ENCODE measurements at places on chromosomes 1 and 21. TPM values are rescaled to one million over a fixed set of nuclear protein-coding genes. Genes with fewer than 3 reads are reported as not detected.
A peak's percentile ranks its signal among the peaks of the same experiment; 100 is the strongest.

GRCh38 chr21:37237764-37238163 is 29.4 kb downstream of the VPS26C start:
- H3K4me3 ChIP-seq: no peak overlapping the region
- peaks cover 3% of the 10 kb centered on the region for H3K4me1 ChIP-seq
- no peak overlapping the region for H3K27ac ChIP-seq
- no peak for DNase-seq
- H3K27me3 ChIP-seq: no peaks in the 10 kb centered on the region

DNA sequence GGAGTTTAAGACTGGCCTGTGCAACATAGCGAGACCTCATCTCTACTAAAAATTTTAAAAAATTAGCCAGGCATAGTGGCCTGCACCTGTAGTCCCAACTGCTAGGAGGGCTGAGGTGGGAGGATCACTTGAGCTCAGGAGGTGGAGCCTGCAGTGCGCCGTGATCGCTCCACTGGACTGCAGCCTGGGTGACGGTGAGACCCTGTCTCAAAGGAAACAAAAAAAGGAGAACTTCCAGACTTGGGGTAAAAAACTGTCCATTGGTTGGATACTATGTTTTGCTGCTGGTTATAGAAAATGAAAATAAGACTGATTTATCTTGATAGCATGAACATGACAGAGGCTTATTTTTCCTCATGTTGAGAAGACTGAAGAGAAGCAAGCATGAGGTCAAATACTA is 79.4 kb downstream of the WDR4 start:
- H3K36me3 ChIP-seq: no peaks in the 10 kb centered on the region
- H3K4me3 ChIP-seq: no peak overlapping the region
- H3K27ac ChIP-seq: no peak overlapping the region
- H3K27me3 ChIP-seq: no peaks in the 10 kb centered on the region
- peaks cover 11% of the 10 kb centered on the region for H3K4me1 ChIP-seq

DNA sequence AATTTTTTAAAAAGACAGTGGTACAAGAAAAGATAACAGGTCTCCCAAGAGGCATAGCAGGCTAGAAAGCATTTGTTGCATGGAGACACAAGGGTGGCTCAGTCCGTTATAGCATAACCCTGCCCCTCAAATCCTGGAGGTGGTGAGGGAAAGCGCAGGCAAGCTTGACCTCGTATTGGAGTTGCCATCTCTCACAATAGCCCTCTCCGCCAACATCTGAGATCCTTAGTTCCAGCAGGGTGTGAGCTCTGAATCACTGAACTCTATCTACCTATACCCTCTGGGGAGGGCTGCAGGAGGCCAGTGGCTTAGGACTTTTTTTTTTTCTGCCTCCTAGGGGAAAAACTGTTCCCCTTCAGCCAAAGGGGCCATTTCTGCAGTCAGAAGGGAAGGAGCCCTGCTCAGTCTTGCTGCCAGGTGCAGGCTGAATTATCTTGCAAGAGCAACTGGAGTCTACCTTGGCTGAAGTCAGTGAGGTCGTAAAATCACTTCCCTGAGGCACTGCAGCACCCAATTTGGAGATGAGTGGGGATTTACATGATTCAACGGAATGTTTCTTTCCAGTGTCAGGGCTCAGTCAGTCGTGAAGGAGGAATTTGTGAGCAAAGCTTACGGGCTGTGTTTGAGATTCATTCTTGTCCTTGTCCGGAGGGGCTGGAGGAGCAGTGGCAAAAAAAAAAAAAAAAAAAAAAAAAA is 17.2 kb upstream of the C8A start:
- no peaks in the 10 kb centered on the region for H3K4me1 ChIP-seq
- H3K36me3 ChIP-seq: no peaks in the 10 kb centered on the region
- no peak for DNase-seq
- H3K27ac ChIP-seq: no peak overlapping the region
- no peak overlapping the region for H3K4me3 ChIP-seq
- H3K27me3 ChIP-seq: no peaks in the 10 kb centered on the region

DNA sequence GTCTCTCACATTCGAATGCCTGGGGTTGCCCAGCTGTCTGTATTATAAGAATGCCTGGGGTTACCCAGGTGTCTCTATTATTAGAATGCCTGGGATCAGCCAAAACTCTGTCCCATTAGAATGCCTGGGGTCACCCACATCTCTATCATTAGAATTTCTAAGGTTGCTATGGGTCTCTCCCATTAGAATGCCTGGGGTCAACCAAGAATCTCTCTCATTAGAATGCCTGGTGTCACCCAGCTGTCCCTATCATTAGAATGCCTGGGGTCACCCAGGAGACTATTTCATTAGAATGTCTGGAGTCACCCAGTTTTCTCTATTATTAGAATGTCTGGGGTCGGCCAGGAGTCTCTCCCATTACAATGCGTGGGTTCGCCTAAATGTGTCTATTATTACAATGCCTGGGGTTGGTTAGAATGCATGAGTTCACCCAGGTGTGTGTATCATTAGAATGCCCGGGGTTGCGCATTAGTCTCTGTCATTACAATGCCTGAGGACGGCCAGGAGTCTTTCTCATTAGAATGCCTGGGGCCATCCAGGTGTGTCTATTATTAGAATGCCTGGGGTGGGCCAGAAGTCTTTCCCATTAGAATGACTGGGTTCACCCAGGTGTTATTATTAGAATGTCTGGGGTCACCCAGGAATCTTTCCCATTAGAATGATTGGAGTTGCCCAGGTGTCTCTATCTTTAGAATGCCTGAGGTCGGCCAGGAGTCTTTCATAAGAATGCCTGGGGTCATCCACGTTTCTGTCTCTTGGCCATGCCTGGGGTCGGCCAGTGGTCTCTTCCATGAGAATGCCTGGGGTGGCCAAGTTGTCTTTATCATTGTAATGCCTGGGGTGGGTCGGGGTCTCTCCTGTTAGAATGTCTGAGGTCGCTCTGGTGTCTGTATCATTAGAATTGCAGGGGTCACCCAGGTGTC is 59.6 kb downstream of the RNF187 start:
- H3K36me3 ChIP-seq: no peaks in the 10 kb centered on the region
- no peaks in the 10 kb centered on the region for H3K27me3 ChIP-seq
- no peaks in the 10 kb centered on the region for H3K4me1 ChIP-seq
- DNase-seq: no peak

DNA sequence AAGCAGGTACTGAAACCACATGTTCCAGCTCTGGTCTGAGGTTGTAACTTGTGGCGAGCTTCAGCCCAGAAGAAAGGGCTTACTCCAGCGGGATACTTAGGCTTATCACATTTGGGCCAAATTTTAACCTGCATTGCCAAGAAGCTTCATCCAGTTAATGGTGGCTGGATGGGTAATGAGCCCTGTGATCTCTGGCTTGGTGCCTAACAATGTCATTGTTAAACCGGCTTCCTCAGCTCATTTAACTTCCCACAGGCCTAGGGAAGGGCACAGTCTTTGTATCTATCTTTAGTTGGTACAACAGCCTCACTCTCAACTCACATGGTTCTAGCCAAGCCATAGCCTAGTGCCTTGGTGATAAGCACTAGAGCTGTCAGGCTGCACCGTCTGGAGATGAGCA is 43.6 kb upstream of the CCDC190 start:
- no peak overlapping the region for H3K4me3 ChIP-seq
- no peaks in the 10 kb centered on the region for H3K27me3 ChIP-seq
- no peaks in the 10 kb centered on the region for H3K36me3 ChIP-seq
- DNase-seq: no peak

- no peaks in the 10 kb centered on the region for H3K27me3 ChIP-seq
- H3K4me3 ChIP-seq: no peak overlapping the region
- H3K27ac ChIP-seq: no peak overlapping the region
- H3K36me3 ChIP-seq: no peaks in the 10 kb centered on the region
These were observed 54.9 kb upstream of the NEK2 start for GRCh38 chr1:211730347-211730746.

- H3K4me1 ChIP-seq: no peaks in the 10 kb centered on the region
- H3K36me3 ChIP-seq: no peaks in the 10 kb centered on the region
- no peak for DNase-seq
- no peak overlapping the region for H3K27ac ChIP-seq
- no peaks in the 10 kb centered on the region for H3K27me3 ChIP-seq
- no peak overlapping the region for H3K4me3 ChIP-seq
These were observed 67.5 kb upstream of the GFI1 start for GRCh38 chr1:92554216-92554615.

GRCh38 chr1:186740324-186740723 is 60.1 kb upstream of the PTGS2 start:
- H3K36me3 ChIP-seq: no peaks in the 10 kb centered on the region
- no peaks in the 10 kb centered on the region for H3K27me3 ChIP-seq
- H3K4me1 ChIP-seq: peaks cover 8% of the 10 kb centered on the region
- H3K27ac ChIP-seq: no peak overlapping the region
- no peak overlapping the region for H3K4me3 ChIP-seq
- no peak for DNase-seq

DNA sequence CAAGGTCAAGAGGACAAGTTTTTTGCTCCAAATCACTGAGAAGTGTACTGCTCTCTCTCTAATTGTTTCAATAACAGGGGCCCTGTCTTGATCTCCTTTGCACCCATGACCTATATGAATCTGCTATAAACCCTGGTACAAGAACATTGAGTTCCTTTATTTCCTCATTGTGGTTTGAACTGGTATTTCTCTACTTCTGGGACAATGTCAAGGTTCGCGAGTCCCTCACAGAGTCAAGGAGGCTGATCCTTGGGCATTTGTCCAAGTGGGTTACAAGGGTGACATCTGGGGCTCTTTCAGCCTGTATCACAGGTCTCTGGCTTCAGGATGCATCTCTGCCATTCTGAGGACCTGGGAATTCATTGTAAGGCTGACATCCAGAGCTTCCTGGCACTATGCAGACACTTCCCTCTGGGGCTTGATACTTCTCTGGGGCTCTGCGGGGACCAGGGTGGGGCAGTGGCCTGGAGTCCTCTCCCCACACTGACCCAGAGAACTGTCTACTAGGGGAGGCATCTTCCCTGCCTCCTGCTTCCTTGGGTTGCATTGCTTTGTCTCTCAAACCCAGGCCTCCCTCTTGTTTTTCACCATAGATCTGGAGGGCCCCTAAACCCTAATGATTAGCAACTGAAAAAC is 22.5 kb upstream of the ZNF648 start:
- no peaks in the 10 kb centered on the region for H3K27me3 ChIP-seq
- no peak for DNase-seq
- no peak overlapping the region for H3K27ac ChIP-seq
- no peaks in the 10 kb centered on the region for H3K36me3 ChIP-seq
- H3K4me1 ChIP-seq: no peaks in the 10 kb centered on the region

GRCh38 chr1:39165049-39165448 is 39.4 kb upstream of the MACF1 start:
- H3K27me3 ChIP-seq: no peaks in the 10 kb centered on the region
- H3K27ac ChIP-seq: no peak overlapping the region
- no peaks in the 10 kb centered on the region for H3K36me3 ChIP-seq
- H3K4me1 ChIP-seq: no peaks in the 10 kb centered on the region
- H3K4me3 ChIP-seq: no peak overlapping the region
- no peak for DNase-seq

DNA sequence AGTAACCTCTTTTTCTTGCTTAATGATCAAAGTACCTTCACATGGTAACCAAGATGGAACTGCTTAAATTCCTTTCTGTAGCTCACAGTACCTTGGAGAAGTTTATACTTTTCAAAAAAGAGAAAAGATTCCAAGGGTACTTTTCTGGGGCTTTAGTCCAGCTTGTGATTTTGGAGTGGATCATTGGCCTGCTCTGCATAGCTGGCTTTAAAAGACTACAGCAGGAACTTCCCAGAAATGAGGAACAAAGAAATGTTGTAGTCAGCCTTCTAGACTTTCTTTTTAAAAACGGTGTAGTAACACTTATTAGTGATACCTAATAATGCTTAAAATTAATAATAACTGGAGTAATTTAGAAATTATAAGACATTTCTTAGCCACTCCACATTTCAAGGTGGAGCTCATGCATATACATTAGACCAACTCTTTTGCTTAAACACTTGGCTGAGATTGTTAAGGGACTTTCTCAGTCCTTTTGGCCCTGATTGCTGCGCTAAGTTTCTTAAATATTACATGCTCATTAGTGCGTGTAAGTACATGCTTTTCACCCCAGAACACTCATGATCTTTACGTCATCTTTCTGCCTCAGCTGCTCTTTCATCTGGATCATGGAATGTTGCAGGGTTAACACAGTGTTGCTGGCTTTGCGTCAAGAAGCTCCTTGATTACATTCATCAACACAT is 57.3 kb downstream of the SDCCAG8 start:
- peak overlapping the region; percentile 28 for H3K4me3 ChIP-seq
- peak; percentile 48 for DNase-seq
- H3K36me3 ChIP-seq: no peaks in the 10 kb centered on the region

DNA sequence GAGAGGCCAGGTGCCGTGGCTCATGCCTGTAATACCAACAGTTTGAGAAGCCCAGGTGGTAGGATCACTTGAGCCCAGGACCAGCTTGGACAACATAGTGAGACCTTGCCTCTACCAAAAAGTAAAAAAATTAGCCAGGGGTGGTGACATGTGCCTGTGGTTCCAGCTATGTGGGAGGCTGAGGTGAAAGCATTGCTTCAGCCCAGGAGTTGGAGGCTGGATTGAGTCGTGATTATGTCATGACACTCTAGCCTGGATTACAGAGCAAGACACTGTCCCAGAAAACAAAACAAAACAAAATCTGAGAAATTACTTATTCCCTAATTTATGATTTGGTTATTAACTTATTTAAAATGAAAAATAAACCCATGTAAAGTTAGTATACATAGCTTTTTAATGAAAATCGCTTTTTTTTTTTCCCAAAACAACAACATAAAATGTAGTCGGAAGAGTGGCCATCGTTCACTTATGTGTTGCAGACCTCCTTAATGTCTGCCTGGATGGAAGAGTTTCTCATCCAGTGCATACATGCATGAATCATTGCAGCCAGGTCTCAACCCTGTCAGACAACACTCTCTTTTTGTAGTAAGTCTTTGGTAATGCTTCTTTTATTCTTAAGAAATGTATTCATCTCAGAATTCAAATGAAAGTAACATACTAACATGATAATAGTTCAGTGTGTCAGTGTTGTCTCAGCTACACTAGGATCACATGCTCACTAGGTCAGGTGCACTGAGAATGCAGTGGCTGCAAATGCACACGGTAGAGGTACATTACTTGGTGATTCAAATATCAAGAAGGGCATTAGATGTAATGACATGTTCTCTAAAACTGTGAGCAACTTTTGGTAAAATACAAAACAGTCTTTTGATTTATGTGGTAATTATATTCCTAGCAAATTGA is 28.0 kb downstream of the ITSN1 start:
- H3K36me3 ChIP-seq: no peaks in the 10 kb centered on the region
- DNase-seq: no peak
- H3K27ac ChIP-seq: no peak overlapping the region
- no peaks in the 10 kb centered on the region for H3K27me3 ChIP-seq

The RAB3B gene
- 0.21 TPM for total RNA-seq

The PRXL2B gene
- 5.6 TPM for total RNA-seq

The SPOCD1 gene
- 0.56 TPM for total RNA-seq

The ZBED6 gene
- 15.9 TPM for total RNA-seq

The OR2L5 gene
- total RNA-seq: not detected

The KRTAP12-2 gene
- not detected for total RNA-seq
